Stimulated activated CD8-positive, alpha-beta memory T cell treated with anti-CD3 and anti-CD28 coated beads, Interleukin-7, amount 100 ng/mL, for 1 hour (primary cell): ENCODE measurements at places on chromosomes 6 and 20.

DNA sequence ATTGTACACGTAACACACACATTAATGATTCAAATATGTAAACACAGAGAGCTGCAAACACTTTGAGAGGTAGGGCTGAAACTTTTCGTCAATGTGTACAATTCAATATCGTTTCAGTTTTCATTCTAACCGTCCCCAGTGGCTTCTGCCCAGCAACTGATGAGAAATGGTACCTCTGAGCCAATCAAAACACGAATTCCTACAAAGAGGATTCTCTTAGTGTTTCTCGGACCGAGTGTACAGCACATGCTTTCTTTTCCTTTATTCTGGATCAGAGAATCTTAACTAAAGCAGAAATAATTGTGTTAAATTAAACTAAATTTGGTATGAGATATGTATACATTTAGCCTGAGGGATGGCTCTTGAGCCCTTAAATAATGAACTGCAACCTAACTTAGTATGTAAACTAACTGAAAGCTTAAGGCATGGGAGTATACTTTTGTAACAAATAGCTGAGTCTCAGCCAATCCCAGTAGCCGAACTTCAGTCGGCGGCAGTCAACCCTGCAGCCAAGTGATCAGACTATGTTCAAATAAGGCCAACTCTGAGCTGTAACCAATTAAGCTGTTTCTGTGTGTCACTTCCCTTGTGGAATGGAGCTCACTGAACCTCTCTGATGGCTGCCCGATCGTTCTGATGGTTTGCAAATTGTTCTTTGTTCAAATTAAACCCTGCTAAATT, 16.1 kb downstream of the BTN2A1 start:
- DNase-seq: peak; percentile 48

- DNase-seq: no peak
These were observed 20.4 kb upstream of the MCM3 start for GRCh38 chr6:52304983-52305390.

DNA sequence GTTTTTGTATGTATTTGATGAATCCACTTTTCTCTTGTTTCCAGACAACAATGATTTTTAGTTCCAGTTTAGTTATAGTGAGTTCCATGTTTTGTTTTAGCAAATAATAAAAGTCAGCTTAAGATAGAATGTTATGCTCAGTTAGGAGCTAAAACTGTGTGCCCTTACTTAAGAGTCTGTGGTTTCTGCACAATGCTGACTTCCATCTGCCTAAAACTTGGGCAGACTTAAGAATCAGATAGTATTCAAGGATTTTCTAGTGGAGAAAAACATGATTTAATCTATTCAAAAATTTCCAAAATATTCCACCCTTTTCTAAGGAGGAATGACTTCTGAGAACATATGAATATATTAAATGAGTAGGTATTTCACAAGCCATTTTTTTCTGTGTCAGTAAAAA, 32.8 kb downstream of the LAMA4 start:
- DNase-seq: no peak

- DNase-seq: no peak
These were observed 3.1 kb downstream of the PPP1R18 start for GRCh38 chr6:30683183-30683979.

DNA sequence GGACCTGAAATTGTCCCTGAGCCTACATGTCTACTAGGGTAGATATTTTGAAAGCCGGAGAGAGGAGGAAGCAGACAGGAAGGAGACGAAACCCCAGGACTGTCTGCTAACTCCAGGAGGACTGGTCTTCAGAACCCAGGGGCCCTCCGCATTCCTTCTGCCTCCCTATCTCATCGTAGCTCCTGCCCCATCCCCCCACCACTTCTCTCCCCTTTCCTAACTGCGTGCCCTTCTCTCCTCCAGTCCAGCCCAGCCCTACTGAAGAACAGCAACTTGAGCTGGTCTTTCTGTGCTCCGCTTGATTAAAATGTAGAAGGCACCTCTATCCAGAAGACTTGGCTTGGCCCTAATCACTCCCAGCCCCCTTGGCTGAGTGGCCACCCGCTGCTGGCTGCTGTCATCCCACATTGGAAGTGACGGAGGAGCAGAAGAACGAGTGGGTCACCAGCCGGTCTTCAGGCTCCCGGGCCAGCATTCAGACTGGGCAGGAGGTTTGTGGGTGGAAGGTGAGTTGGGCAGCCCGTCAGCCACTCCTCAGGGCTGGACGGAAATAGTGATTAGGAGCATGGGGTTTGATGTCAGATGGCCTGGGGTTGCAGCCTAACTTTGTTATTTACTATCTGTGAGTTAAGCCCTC, 28.8 kb upstream of the ANGPT4 start:
- DNase-seq: no peak

GRCh38 chr20:10711903-10712451, 38.2 kb upstream of the JAG1 start:
- DNase-seq: no peak

- no peak for DNase-seq
These were observed 671 bp downstream of the BPHL start for GRCh38 chr6:3119040-3119723.

DNA sequence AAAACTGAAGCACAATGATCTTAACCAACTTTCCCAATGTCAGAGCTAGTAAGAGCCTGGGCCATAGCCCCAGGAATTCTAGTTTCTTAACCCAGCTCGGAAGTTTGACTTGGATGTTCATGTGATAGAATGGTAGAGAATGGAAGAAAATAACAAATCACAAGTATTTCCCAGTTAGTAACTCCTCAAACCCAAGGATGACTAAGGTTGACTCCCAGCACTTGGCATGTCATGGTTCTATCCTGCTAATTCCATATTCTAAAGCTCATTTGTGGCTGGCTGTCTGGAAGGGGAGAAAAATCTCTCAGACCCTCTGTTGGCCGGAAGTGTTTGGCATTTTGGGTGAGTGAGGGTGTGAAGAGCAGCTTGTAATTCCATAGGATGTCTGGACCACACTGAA, 248.7 kb downstream of the RFPL4B start:
- DNase-seq: no peak

DNA sequence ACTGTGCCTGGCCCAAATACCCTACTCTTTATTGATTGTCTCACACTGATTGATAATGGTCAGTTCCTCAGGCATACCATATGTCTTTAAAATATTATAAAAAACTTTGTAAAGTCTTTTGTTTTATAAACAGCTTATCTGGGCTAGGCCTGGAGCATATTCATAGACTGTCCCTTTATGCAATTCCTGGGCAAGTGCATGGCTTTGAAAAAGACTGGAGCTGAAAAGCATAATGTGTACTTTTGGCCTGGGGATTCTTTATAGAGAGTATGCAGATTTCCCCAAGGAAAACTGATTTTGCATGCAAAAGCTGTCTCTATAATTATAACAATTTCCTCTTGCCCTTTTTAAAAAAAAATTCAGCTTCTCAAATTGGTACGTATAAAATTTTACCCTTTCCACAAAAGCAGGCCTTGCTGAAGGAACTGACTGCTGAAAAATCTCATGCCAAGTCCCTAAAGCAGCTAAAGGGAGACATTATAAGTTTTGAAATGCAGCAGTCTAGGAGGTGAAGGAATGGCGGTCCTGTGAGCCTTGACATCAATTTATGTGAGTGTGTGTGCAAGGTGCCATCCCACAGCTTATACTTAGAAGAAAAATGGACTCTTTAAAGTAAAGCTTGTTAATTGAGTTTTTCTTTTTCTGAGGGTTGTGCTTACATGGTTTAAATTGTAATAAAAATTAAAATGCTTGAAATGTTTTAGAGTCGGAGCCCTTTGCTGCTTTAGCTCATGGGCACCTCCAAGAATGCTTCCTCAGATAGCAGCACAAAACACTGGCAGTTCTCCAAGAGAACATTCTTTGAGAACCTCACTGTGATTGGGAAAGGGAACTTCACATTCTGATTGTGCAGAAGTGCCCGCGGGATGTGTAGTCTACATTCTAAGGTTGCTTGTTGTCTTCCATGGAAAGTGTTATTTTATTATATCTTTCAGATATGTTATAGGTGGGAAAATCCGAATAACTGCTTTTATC, 43.9 kb downstream of the PLCB4 start:
- DNase-seq: no peak

GRCh38 chr20:54456423-54456822, 19.0 kb upstream of the DOK5 start:
- DNase-seq: no peak

DNA sequence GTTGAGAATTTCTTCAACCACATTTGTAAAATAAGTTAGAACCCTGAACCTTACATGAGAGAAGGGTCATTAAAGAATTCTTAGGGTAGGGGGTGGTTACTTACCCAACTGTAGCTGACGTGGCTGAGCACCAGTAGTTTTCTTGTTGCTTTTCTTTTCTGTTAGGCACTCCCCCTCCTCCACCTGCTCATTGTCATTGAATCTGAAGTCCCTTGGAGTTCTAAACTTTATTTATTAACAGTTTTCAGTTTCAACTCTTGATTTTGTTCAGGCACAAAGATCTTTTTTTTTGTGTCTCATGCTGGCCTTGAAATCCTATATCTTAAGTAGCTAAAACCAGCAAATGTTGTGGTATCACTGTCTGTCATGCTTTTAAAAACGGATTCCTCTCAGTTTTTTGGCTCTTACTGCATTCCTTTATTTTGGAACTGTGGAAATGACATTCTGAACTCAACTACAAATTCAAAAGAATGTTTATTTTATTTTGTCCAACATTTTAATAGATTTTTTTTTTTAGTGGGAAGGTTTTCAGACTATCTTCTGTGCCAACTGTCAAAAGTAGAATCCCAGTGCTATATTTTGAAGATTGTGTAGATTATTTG, 465.2 kb downstream of the PHF3 start:
- DNase-seq: no peak

GRCh38 chr6:152170702-152171667, 363.5 kb downstream of the ESR1 start:
- no peak for DNase-seq

DNA sequence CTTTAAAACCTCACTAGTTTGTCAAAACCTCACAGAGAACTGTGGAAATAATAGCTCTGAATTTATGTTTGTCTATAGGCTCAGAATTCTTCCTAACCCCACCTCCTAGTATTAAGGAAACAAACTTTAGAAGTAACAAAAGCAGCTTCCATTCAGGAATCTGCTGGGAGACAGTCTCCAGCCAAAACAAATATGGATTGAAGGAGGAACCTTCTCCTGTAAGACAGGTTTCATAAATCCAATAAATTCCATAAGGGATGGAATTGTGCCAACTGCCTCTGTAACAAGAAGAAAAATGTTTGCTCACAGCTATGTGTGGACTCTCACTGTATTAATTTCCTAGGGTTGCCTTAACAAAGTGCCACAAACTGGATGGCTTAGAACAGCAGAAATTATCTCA, 7.5 kb downstream of the SYCP2 start:
- no peak for DNase-seq

- DNase-seq: peak; percentile 7
These were observed 1.6 kb downstream of the PPP1R16B start for GRCh38 chr20:38806855-38807655.

DNA sequence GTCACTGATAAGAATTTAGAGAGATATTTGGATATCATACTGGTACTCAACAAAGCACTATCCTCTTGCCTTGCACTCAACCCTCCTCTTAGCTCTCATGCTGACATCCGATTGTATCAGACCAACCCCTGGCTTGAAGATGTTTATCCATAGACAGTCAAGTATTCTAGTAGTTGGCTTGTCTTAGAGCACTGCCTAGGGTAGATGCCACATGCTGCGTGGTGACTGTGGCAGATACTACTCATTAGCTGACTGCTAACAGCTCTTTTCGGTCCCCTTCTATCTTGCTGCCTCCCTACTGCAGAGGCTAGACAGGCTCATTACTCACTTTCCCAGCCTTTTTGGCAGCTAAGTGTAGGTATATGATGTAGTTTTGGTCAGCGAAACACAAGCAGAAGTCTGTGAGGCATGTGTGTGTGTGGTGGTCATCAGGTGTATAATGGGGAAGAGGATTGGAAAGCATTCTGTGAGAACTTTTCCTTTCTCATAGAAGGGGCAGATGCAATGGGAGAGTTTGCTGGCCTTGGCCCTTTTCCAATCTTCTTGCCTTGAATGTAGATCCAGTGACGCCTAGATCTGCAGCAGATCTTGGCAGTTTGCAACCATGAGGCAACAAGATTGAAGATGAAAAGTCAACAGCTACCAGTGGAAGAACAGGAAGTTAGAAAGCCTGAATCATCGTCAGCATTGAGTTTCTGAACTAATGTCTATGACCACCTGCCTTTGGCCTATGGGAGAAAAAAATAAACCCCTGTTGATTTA, 4.4 kb upstream of the IFNGR1 start:
- DNase-seq: no peak

- DNase-seq: no peak
These were observed 714.8 kb downstream of the EPM2A start for GRCh38 chr6:145020543-145020942.

GRCh38 chr6:144797881-144798589, 512.9 kb downstream of the UTRN start:
- DNase-seq: no peak

DNA sequence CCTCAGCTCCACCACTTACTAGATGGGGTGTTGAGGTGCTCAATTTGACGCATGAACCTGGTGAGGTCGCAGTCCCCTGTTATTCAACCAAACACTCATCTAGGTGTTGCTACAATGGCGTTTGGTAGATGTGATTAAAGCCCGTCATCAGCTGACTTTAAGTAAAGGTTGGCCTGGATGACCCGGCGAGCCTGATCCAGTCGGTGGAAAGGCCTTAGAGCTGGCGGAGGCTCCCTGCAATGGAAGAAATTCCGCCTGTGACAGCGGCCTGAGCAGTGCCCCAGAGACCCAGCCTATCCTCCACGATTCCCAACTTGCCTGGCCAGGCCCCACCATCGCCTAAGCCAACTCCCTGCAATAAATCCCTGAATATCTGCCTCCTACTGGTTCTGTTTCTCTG, 171.4 kb downstream of the BMP7 start:
- DNase-seq: no peak

GRCh38 chr20:62423326-62423706, 4.0 kb downstream of the RBBP8NL start:
- DNase-seq: no peak

DNA sequence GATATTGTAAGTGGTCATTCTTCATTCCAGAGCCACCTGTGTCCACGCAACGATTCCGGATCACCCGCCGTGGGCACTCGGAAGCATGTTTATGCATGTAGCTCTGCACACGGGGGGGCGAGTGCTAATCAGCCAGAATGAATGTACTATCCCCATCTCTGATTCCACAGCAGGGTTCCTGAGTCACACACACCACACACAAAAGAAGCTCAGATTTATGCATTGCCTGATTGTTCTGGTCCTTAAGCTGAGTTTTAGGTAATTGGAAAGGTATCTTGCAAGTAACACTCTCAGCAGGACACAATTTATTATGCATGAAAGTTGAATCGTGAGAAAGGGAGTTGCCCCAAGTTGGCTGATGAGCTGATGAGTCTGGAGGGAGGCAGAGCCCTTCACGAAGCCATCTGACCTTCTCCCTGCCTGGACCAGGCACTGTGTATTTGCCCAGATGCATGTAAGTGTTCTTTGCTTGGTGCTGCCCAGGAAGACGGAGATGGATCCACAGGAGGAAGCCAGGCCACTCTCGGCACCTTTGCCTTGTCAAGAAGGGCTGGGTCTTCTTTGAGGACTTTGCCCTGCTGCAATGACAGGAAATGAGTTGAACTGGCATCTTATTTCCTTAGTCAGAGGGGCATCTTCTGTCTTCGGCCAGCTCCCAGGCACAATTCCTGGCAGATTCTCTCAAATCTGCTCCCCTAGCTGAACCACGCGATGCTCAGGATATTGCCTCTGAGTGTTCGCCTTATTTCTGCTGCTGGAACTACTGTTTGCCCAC, 141.1 kb downstream of the SYNDIG1 start:
- DNase-seq: no peak

- no peak for DNase-seq
These were observed 21.8 kb upstream of the NAA20 start for GRCh38 chr20:19995220-19995863.
